ENCODE measurements at places on chromosomes 11 and 22.

GRCh38 chr11:128906185-128907050, 15.3 kb downstream of the KCNJ5 start:
- no peak for DNase-seq

DNA sequence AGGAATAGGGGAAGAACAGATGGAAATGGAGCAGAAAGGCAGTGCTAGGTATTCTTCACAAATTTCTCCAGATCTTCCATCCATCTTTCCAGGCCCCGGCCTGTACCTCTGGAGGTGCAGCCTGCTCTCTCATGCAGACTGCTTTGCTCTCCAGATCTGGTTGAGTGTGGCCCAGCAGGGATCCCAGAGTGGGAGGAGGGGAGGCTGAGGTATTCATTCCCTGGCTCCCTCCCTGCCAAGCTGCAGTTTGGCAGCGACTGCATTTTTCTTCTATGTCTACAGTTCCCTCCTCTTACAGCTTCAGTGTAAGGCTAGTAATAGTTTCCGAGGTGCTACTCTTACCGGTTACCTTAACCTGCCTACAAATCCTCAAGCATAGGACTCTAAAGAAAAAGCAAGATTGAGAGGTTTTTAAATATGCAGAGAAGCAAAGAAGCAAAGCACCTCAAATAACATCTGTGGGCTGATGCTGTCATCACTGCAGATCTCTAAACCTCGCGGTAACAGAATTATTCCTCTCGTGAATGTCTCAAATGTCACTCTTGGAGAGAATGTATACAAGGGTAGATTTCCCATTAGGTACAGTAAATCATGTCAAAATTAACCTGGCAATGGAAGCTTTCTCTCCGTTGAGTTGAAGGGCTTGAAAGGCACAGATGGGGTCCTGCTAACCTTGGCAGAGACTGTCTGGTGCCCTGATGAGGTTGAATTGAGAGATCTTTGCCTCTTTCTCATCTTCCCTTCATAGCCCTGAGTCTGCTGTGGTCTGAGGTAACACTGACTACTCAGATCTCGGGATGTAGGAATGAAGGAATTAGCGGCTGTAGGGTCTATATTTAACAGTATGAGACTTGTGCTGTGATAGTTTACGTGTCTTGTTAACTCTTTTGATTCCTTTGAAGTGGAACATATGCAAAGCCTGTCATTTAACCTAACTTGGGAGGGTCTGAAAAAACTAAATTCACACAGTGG, 297.9 kb upstream of the C11orf87 start:
- no peak for DNase-seq

GRCh38 chr22:42462016-42462415, 29.8 kb upstream of the NFAM1 start:
- no peak for DNase-seq

- no peak for DNase-seq
These were observed 19.9 kb upstream of the TMPRSS13 start for GRCh38 chr11:117949062-117949461.

GRCh38 chr22:38753948-38754750, 1.6 kb downstream of the SUN2 start:
- no peak for DNase-seq

DNA sequence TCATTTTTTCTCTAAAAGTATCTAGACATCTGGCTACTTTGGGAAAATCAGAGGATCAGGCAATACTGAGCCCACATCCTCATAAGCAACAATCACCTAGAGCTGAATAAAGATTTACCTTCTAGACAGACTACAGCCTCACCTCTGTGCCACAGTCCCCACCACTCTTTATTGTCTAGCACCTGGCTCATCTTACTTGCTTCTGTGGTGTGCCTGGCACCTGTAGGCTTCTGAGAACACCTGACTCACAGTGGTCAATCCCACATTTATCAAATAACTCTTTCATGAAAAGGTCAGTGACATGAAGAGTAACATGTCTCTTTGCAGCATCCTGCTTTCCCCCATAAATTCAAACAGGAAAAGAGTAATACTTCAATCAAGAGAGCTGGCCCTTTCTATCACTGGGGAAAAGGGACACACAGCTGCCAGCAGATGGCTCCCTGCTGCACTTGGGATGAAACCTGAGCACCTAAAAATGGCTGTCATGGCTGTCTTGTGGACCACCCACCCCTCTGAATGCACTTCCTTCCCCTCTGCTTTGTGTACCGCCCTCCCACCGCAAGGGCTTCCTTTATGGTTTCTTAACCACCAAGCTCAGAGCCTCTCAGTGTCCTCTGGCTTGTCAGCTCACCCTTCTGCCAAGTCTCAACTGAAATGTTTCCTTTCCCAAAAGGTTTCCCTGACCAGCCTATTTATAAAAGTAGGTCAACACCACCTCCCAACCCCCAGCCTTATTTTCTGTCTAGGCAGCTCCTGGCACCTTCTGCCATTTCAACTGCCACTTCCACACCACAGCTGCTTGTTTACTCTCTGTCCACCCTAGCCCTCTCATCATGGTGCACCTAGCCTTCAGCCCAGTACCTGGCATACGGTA, 9.3 kb downstream of the TFIP11 start:
- peak; percentile 78 for DNase-seq

GRCh38 chr22:23791738-23792645, 5.2 kb downstream of the SMARCB1 start:
- DNase-seq: no peak

- DNase-seq: no peak
These were observed 5.8 kb downstream of the A4GALT start for GRCh38 chr22:42714768-42715390.
